Lower leg skin (tissue), 4 donors: ENCODE measurements at places on chromosomes 7 and 10.

GRCh38 chr7:106329971-106330733, 45.4 kb upstream of the NAMPT start:
- DNase-seq: no peak

DNA sequence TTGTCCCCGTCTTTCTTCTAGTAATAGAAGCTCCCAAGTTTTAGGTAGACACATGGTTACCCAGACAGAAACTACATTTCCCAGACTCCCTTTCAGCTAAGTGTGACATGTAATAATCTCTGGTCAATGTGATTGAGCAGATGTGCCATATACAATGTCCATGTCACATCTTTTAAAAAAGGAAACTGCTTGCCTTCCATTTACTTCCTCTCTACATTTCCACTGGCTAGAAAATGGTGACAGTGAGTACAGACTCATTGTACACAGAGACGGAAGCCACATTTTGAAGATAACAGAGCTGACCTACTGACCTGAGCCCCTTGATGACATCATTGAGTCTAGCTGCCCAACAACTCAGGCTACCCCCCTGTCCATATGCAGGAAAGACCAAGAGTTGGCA, 21.3 kb downstream of the ZC3HAV1 start:
- DNase-seq: no peak

DNA sequence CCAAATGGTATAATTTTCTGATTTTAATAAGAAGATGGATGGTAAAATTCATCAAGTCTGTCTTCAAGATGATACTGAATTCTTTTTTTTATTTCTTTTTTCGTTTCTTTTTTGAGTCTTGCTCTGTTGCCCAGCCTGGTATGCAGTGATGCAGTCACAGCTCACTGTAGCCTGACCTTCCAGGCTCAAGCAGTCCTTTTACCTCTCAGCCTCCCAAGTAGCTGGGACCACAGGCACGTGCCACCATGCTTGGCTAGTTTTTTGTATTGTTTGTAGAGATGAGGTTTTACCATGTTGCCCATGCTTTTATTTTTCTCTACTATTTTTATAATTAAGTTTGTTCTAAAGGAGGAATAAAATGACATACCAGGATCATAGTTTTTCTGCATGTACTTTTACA, 52.1 kb upstream of the HELLS start:
- DNase-seq: no peak

DNA sequence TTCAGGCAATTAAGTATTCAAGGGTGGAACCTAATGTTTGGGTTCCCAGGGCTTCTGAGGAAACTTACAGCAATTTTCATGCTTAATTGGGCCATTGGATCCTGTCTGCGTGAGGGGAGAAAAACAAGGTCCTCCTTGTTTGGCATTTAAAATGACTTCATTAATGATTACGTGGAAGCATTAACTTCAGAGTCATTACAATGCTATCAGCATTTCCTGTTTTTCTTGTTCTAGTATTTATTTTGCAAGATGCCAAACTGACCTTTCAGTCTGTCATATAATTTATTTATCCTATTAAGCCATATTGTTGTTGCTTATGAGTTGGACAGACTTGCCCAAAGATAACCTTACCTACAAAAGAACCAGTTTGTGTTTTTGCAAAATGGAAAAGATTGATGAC, 324.1 kb upstream of the LRRN3 start:
- DNase-seq: no peak

DNA sequence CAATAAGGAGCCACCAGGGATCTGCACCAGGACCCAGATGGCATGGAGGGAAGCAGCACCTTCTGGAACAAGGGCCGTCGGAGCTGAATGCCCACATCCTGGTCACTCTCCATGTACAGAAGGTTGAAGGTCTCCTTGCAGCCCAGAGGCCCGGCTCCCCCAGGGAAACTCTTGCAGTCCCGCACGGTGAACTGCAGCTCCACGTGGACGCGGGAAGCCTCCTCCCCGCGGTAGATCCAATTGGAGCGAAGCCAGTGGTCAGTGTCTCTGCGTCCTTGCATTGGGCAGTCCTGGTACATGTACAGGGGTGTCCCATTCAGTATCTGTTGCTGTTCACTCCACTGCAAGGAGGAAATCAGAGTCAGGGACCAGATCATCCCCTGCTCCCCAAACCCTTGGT, 7.4 kb downstream of the EPHA1 start:
- peak; percentile 75 for DNase-seq

DNA sequence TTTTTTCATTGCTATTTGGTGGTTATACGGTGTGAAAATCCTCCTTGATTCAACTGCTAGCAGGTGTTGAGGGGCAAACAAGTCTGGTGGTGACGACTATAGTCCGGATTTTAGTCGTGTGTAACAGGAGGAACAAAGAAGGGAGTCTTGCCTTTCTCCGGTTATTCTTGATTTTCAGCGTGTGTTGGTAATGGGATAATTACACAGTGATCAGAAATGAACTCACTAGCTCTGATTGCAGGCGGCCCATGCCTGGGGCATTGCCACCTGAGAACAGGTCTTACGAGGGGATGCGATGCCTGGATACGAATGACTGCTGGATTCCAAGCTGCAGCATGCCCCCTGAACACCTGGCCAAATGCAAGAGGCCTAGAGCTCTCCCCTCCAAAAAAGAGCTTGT, 72.8 kb downstream of the CAMK1D start:
- DNase-seq: no peak

DNA sequence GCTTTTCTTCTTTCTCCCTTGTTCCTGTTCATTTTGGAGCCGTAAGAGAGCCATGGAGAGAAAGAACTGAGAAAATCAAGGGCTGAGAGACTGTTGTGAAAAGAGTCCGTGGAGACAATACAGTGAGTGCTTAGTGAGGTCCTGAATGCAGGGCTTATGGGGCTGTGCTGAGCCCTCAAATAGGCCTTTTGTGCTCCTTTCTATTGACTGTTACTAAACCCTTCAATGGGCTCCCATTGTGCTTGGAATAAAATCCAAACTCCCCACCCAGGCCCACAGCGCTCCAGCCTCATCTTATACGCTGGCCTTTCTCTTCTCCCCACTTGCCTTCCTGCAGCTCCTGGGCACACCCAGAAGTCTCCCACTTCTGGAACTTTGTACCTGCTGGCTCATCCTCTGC, 243.1 kb upstream of the HABP2 start:
- DNase-seq: no peak

GRCh38 chr7:41698114-41698513, 4.8 kb downstream of the INHBA start:
- no peak for DNase-seq

GRCh38 chr10:79129361-79129997, 60.7 kb downstream of the ZMIZ1 start:
- DNase-seq: no peak

DNA sequence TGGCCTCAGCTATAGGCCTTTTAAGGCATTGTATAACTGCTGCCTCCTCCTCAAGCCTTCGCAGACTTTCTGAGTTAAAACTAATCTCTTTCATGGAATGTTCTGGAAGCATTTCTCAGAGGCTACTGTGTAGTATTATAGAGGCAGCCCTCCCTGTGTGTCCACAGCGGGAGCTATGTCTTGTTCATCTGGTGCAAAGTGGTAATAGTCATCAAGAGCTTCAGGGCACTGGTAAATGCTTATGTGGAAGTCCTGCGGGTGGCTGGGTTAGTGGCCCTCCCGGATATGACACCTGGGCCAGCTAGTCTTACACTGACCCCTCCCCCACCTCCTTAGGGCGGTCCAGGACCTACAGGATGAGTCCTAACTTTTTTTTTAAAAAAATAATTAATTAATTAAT, 2.2 kb upstream of the ABHD11 start:
- no peak for DNase-seq

- DNase-seq: no peak
These were observed 25.7 kb downstream of the SNX8 start for GRCh38 chr7:2288503-2288902.

GRCh38 chr10:126391192-126391885, 3.1 kb upstream of the ADAM12 start:
- no peak for DNase-seq

- no peak for DNase-seq
These were observed 84.4 kb downstream of the OTUD1 start for GRCh38 chr10:23523251-23523650.

GRCh38 chr10:102738692-102739121, 5.0 kb upstream of the WBP1L start:
- DNase-seq: no peak

DNA sequence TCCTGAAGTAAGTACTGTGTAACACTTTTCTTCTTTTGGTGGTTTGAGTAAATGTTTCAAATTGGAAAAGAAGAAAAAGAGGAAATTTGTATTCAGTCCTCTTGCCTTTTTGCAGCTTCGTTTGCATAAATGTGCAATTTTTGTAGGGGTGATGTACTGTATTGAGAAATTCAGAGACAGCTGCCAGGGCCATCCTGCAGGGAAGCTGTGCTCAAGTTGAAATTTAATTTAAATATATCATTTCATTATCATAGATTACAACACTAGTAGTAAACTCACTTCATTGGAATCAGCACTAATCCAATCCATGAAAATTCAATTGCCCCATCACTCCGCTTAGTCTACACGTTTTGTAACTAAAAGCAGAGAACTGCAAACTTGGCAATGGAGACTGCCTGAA, 415.4 kb downstream of the DNAJB9 start:
- no peak for DNase-seq

- no peak for DNase-seq
These were observed 66.5 kb upstream of the TNS3 start for GRCh38 chr7:47648275-47648925.

DNA sequence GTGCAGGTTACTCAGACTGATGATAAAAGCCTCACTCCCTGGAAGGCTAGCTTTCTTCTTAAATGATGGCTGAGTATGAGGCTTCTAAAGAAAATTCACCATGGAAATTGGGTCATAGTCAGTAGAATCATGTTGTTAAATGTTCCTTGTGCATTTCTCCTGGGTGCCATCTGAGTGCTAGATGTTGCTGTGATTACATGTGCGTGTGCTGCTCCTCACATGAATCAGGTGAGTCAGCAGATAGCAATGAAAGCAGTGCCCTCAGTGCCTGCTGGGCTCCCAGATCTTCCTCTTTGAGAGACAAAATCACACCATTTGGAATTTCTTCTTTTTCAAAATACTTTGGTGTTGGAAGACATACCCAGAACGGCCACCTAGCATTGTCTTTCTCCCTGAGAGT, 331.7 kb downstream of the XPNPEP1 start:
- no peak for DNase-seq

DNA sequence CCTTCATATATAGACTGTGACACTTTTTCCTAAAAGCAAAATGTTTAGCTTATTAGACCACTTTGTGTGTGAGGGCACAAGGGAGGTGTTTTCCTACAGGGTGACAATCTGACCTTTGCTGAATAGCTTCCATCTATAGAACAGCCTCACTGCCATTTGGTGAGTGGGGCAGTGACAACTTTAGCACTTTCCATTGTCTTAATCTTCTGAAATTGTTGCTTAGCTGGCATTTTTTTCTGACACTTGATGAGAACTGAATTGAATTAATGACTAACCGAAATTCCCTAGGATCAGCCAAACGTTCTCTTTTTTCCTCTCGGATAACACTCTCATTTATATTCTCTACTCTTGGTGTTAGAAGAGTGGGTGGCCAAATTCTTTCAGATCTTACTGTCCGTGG, 30.2 kb downstream of the KDM7A start:
- no peak for DNase-seq

- no peak for DNase-seq
These were observed 29.5 kb downstream of the CTNNA3 start for GRCh38 chr10:67666416-67667034.

GRCh38 chr7:135981958-135982646, 4.9 kb upstream of the MTPN start:
- DNase-seq: no peak

GRCh38 chr7:20329389-20330238, 1.1 kb upstream of the ITGB8 start:
- DNase-seq: peak; percentile 39

- no peak for DNase-seq
These were observed 69.6 kb upstream of the MKX start for GRCh38 chr10:27815261-27815660.

DNA sequence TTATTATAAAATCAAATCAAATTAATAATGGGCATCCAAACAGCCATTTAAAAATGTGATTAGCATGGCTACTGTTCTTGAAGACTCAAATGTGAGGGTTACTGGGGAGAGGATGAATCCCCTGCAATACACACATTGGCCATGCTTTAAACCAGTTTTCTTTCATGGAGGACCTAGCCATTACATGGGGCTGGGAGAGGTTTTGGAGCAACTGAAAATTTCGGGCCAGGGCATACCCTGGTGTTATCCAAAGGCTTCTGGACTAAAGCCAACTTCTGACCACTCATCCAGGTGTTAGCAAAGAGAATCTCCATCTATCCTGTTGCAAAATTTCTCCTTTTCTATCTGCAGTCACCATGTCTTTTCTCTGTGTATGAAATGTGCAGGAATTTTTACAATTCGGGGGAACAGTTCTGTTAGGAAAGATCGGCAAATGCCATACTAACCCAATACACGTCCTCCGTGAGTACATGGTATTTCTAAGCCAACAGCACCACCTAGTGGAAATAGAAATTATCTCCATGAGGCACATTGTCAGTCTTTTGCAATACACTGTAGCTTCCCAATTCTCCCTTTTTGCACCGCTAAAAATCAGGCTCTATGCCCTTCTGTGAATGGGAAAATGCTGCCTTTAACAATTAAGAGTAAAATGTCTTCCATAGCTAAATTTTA, 47.0 kb upstream of the ZNF107 start:
- peak; percentile 5 for DNase-seq

DNA sequence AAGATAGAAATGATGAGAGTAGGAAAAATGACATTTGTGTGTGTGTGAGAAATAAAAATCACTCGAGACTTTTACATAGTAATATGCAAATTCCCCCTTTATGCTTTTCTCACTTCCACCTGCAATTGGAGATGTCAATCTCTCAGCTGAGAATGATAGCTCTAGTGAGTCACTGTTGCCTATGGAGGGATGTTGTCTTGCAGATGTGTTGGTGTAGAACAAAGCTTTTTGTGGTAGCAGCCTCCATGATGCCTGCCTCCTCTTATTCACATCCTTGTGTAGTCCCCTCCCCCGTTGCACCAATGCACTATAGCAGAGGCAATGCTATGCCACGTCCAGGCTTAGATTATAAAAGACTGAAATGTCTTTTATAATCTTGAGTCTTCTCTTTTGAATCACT, 33.8 kb downstream of the SPAG6 start:
- DNase-seq: no peak

GRCh38 chr10:93030409-93030808, 30.2 kb upstream of the CYP26C1 start:
- DNase-seq: no peak

- no peak for DNase-seq
These were observed 687 bp downstream of the EPDR1 start for GRCh38 chr7:37920849-37921805.

- no peak for DNase-seq
These were observed 112.3 kb downstream of the HTR7 start for GRCh38 chr10:90745565-90745964.

DNA sequence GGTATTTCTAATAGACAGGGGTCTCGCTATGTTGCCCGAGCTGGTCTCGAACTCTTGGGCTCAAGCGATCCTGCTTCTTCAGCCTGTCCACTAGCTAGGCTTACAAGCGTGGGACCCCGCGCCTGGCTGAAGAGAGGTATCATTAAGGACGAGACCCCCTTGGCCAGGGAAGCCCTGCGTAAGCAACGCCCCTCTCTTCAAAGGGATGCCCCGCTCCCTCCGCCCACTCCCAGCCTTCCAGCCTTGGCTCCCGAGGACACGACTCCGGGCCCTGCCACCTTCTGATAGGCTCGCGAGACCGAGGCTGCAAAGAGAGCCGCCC, 220 bp upstream of the ZKSCAN5 start:
- no peak for DNase-seq

- DNase-seq: no peak
These were observed 54.2 kb downstream of the MICALL2 start for GRCh38 chr7:1404898-1405548.

- DNase-seq: no peak
These were observed 176.4 kb downstream of the CCDC71L start for GRCh38 chr7:106484562-106484961.
